ENCODE measurements at places on chromosomes 1 and 21.

DNA sequence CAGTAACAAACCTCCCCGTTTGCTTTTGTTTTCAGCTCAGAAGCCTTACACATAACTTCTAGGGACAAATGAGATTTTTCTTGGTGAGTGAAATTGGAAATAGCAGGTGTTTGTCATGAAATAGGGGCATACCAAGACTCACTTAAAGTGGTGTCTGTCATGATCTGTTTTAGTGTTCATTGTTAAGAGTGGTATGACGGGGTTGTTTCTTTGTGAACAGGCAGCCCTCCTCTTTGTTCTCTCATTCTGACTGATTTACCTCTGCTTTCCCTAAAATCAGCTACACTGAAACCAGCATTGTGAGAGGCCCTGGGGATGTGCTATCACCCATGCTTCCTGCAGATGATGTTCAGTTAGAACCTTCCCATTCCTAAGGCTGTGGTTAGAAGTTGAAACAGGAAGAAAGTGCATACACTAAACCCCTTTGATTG lies 2.5 kb upstream of the ERO1B start:
- no peak for DNase-seq

- DNase-seq: no peak
Measured at GRCh38 chr1:61131716-61132115, 49.4 kb downstream of the NFIA start.

DNA sequence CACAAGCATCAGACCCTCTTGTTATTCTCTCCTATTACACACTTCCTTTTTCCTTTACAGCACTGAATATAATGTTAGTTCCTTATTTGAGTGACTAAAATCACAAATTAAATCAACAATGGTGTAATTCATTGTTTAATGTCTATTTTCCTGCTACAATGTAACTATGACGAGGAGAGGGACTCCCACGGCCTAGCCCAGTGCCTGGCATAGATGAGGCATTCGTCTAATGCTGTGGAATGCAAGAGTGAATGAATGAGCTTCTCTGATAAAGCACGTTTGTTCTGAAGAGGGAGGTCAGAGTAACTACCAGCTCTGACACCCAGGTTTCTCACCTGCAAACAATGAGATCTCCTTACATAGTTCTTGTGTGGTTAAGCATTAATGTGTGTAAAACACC lies 479.4 kb downstream of the OMA1 start:
- no peak for DNase-seq

DNA sequence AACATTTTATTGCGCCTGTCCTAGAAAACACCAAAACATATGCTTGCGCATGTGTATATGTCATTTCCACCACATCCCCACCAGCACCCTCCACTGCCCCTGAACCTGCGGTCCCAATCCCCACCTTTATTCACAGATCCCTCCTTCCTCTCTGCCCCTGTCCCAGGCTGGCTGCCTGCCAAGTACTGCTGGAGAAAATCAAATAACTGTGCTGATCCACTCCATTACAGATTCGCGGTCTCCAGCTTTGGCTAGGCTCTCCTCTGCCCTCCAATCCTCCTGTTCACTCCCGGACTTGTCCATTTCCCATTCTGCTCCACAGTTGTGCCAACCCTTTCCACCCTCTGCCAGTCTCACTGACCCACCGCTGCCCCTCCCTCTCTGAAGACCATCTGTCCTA lies 59.3 kb upstream of the GJB5 start:
- no peak for DNase-seq

- no peak for DNase-seq
Measured at GRCh38 chr1:16998589-16998988, 13.1 kb downstream of the ATP13A2 start.

DNA sequence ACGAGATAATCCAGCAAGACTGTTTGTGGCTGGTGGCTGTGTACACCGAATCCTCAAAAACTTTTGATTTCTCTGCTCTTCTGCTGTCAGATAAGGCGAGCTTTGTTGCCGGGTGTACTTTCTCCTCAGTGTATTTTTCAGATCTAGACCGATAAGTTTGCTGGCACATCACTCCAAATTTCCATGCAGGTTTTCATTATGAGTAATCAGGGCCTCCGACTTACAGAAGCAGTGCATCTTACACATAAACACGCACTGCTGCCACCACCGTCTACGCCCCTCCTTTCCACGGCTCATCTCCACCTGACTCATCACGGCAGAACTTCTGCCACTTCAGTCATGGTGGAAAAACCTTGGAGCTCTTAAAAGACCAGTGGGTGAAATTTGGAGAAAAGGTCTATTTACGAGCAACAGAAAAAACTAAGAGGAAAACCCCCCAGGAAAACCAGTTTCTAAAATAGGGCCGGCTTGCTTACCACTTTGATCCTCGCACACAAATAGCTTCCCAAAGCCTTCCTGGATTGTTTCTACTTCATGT lies 7.7 kb downstream of the ZBTB21 start:
- peak; percentile 63 for DNase-seq

DNA sequence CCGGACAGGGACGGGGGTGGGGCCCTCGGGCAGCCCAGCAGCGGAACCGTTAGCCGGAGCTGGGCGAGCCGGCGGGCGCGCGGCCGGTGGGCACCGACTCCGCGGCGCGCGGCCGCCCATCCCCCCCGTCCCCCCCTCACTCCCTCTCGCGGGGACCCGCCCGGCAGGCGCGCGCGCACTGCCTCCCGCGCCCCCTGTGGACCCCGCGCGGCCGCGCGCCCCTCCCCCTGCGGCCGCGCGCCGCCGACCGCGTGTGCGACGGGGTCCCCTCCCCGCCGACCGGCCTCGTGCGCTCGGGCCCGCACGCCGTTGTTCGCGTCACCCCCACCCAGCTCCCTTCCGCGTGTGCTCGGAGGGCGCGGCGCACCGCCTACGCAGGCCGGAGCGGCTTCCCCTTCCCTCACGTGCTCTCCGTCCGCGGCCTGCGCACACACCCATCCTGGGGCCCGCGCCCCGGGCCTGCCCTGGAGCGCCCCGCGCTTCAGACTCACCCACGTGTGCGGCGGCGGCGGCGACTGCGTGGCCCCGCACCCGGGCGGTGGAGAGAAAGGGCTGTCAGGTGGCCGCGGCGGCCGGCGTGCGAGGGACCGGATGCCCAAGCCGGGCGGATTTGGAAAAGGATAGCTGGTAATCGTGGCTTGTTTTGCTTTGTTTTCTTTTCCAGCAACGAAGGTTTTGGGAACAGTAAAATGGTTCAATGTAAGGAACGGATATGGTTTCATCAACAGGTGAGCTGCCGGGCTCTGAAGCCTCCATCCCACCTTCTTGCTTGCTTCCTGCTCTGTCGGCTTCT lies 717 bp downstream of the YBX1 start:
- DNase-seq: peak; percentile 41

DNA sequence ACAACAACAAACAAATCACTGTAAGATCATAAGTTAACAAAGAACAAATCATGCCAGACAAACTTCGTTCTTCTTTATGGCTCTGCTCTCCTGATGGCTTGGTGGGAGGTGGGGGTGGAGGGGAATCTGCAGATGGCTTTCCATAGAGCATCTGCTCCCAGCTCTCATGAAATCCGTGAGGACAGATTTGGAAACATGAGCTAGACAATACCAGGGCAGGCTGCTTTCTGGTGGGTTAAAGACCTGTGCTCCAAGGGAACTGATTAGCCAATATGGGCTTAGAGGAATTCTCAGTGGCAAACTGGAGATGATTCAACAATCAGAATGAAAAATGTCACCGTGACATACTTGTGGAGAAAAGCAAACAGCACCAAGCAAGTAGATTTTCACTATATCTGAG lies 69.4 kb upstream of the TLR5 start:
- DNase-seq: no peak

DNA sequence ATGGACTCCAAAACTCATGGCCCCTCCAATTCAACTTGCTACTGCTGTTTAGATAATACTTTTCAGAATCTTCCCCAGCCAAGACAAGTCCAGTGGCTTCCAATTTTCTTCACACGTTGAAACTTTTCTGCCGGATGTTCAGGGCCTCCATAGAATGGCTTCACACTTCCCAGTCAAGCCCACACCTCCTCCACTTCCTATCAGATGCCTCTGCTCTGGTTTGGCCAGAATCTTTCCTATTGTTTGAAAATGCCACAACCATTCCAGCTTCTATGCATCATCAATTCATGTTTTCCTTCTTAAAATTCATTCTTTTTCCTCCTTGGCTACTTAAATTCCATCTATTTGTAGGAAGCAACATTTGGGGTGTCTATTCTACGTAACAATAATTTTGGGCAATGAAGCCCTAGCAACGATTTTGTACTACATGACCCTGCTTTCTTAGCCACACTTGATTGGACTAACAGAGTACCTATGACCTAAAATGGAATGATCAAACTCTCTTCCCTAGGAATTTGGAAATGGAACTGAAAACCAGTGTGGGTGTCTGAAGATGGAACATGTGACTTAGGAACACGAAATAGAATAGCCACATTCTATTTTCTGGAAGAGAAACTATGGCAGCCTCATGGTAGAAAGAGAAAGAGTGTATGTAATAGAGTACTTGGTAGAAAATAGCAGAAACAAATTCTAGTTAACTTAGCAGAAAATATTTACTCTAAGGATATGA lies 74.1 kb upstream of the CNIH3 start:
- no peak for DNase-seq

- DNase-seq: no peak
Measured at GRCh38 chr1:174134003-174134659, 25.2 kb upstream of the RABGAP1L start.

DNA sequence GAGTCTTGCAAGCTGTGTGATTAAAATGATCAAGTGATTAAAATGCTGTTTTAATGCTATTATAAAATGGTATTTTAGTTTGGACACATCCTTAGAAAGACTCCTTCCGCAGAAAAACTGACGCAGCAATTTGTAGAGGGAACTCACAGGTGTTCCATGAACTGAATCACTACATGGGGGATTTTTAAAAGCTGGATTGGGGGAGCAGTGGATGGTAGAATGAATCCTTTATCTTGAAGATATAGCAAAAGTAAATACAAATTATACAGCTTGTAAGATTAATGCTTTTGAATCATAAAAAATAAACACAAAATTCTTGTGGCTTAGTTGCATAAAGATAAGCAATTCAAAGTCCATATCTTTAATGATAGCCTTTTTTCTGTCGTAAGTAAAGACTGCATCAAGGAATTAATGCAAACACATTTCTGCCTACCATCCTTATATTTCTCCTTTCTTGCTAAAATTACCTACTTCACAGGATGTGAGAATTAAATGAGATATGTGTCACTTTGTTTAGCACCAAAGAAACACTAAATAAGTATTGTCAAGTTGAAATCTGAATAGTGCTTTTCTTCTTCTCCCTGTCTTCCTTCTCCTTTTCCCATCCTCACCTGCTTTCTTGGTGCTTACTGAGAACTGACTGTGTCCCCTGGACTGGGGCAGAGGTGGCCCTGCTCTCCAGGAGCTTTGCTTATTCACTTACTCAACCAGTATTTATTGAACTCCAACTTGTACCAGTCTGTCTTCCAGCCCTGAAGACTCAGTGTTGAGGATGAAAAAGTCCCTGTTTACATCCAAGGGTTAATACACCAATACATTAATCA lies 61.5 kb upstream of the F3 start:
- no peak for DNase-seq

DNA sequence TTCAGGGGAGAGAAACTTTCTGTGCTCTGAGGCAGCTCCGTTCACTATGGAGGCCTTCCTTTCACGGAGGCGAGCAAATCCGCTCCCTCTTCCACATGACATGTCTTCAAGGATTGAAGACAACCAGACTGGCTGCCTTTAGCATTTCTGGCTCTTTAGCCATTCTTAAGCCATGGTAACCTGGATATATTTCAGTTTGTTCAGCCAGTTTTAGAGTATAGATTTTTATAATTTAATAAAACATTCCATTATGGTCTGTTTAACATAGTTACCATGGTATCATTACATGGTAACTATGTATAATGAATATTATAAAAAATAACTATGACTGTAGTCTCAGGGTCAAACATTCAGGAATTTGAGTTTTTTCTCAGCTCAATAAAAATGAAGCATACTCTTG lies 54.2 kb upstream of the NFIA start:
- no peak for DNase-seq

GRCh38 chr1:91651661-91652071 lies 151.0 kb downstream of the CDC7 start:
- no peak for DNase-seq

DNA sequence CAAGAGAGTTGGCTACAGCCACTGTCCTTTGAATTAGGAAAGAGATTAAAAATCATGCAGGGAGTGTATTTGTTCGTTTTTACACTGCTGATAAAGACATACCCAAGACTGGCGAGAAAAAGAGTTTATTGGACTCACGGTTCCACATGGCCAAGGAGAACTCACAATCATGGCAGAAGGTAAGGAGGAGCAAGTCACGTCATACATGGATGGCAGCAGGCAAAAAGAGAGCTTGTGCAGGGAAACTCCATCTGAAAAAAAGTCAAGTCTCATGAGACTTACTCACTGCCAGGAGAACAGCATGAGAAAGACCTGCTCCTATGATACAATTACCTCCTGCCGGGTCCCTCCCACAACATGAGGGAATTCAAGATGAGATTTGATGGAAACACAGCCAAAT lies 1595.2 kb downstream of the KCNT2 start:
- DNase-seq: no peak

DNA sequence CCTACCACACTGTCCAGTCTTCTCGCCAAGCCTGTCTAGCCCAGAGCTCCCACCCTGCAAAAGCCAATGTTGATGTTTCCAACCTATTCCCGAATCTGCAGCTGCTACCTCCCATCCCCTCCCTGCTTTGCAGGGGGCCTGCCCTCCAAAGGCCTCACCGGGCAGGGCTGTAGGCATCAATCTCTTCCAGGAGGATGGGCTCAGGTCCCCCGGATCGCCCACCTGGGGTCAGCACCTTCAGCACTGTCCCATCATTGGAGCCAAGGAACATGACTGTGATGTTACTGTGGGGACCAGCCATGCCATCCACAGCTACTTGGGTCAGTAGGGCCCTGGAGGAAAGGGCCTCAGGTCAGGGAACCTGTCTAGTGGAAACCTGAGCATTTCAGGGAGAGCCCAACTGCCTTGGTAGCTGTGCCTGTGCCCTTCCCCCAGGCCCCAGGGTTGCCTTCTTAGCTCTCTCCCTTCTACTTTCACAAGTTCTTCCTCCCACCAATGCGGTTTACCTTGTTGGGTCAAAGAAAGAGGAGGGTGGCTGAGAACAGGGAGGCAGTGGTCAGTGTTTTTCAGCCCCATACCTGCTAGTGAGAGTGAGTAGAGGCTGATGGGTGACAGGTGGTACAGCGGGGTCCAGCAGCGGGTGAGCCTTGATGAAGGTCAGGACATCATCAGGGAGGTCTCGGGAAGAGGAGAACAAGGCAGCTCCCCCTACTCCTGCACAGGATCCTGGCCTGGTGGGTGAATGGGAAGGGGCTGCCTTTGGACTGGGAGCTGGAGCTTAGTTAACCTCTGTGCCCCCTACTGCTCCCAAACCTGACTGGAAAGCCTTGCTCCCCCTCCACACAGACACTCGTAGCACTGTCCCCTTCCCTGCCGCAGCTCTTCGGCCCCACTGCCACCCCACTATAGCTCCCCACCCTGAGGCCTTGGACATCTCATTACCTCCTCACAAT lies 10.7 kb downstream of the SEMA6C start:
- DNase-seq: no peak

DNA sequence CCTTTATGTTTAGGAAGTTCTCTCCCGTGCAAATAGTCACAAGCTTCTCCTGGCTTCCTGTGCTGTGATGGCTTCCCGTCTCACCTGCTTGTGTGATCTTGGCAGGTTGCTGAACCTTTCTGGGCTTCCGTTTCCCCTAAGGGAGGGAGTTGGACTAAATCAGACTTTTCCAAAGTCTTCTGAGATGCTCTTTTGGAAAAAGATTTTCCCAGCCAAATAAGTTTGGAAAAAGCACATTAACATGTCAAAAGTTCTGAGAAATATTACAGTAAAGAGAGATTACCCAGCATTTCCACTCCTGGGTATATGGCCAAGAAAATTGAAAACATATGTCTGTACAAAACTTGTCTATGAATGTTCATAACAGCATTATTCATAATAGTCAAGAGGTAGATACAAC lies 36.0 kb upstream of the TENT5C start:
- no peak for DNase-seq

GRCh38 chr1:25832336-25833037 lies 12.7 kb downstream of the MTFR1L start:
- no peak for DNase-seq

Measured in stimulated activated CD8-positive, alpha-beta memory T cell treated with anti-CD3 and anti-CD28 coated beads, Interleukin-15, amount 100 ng/mL, for 4 hours (primary cell).